Amygdala (tissue), 56 donors: ENCODE measurements at places on chromosomes 5 and 9.

DNA sequence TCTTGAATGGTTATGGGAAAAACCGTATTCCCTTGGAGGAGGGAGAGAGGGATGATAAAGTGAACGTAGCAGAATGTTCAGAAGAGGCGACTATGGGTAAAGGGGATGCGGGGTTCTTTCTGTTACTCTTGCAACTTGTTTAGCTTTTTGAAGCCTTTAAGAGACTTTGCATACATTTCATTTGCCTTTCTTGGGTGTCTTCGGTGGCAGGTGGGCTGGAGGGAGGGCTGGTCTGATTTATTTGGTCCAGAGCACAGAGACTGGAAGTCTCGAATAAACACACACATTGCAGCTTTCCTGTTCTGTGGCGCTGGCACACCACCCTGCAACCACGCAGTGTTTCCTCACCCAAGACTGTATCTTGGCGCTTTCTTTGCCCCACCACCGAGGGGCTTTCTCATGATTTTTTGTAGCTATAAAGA is 23.2 kb downstream of the TTF1 start:
- DNase-seq, result no peak

DNA sequence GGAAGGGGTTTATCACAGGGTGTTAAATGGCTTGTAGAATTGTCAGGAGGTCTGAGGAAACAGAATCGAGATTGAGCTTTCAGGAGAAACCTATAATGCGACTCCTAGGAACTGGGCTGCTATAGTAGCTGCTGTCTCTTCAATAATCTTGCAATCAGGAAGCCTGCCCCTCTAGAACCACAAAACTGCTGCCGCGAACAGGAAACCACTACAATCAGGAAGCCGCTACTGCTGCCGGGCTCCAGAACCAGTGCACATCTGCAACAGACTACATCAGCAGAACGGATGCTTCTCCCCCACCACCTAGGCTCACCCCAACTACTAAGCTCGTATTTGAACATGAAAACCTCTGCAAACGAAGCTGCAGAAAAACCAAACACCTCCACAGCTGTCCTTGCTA is 31.6 kb downstream of the TNFSF8 start:
- DNase-seq, result no peak

DNA sequence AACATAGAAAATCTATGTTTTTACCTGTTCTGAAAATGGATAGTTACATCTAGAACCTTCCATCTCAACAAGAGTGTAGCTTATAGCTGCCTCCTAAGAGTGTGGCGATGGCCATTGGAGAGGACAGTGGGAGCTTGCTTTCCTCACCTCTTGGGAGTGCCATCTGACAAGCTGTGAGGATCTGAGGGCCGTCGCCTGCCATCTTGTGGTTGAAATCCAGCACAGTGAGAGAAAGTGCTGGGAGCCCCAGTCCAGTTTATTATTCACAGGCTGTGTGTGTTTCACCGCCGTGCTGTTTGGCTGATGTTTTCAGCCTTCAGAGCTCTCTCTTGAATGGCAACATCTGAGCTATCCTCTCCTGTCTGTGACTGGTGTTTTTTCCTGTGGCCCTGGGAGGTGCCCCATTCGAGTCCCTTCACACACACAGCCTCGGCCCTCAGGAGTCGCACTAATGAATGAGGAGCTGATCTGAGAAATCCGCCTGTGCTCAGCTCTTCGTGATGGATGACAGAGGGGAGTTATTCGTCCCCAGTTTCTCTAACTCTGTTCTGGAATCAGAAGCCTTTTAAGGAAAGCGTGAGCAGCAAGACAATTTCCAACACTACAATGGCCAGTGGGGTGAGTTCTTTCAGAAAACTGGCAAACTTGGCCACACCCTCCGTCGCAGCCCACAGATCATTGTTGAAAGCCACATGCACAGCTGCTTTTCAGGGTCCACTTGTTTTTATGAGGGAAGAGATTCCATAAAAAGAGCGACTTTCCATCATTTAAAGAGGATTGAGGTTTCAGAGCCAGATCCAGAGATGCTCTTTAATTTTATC is 170.3 kb downstream of the PDZD2 start:
- peak; percentile 87 for DNase-seq

GRCh38 chr5:17481378-17481777 is 16.7 kb upstream of the TAF11L2 start:
- no peak for DNase-seq

DNA sequence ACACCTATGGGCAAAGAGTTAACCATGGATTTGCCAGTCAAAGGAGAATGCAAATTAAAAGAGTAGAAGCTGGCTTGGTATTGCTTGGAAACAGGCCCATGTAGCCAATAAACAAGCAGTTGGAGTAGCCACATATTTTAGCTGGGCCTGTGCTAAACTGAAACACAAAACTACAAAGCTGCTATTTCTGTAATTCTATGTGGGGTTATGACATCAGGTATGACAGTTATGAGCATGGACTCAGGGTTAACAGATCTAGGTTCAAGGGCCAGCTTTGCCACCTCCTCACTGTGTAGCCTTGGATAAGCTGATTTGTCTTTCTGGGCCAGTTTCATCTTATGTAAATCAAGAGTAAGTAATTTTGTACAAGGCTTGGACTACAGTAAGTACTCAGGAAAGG is 142.7 kb downstream of the PIP5K1B start:
- DNase-seq, result no peak
